ENCODE measurements at places on chromosomes 2 and 18. TPM values are rescaled to one million over a fixed set of nuclear protein-coding genes. Genes with fewer than 3 reads are reported as not detected.
A peak's percentile ranks its signal among the peaks of the same experiment; 100 is the strongest.

DNA sequence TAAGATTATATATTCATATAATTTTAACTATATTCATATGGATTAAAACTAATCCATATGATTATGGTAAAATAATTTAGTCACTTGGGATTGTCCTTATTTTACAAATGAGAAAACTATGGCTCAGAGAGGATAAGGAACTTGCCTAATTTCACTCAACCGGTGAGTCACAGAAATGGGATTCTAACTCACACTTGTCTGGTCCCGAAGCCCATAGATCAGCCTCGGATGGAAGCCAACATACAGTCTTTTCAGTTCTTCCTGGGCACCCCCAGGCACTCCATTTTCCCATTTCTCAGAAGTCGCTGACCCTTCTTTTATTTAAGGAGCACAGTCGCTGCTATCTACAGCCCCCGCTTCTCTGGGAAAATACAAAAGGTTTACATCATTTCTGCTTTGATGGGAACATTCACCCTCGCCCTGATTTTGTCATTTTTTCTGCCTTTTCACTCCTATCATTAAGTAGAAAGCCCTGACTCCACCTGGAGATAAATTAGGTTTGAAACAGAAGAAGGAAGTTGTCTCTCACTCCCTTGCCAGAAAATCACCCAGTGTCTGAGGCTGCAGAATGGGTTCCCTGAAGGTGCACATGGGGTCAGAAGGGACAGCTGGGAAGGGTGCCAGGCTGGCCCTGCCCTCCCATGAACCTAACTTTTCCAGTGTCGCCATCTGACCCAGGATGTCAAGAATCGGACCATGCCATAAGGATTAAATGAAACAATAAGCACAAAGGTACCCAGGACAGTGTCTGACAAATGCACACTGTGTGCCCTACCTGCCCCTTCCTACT lies 36.6 kb downstream of the CYP1B1 start:
- H3K27ac ChIP-seq, result no peak overlapping the region
- peaks cover 64% of the 10 kb centered on the region for H3K27me3 ChIP-seq
- no peak for DNase-seq
- no peak overlapping the region for H3K4me3 ChIP-seq
- peaks cover 9% of the 10 kb centered on the region for H3K4me1 ChIP-seq

ALKAL2 gene
- not detected for total RNA-seq

DNA sequence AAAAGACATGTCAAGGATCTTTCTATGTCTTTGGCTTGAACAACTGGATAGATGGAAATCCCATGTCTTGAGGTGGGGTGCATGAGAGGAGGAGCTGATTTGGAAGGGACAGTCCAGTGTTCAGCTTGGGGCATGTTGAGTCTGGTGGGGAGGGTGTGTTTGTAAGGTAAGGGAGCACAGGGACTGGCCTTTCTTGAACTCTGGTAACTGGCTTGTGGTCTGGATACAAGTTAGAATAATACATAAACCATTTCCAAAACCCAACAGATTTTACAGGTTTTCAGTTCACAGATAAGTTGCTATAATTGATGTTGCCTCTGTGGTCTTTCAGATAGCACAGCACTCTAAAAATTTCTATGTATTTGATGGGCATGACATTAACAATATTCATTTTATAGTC lies 24.2 kb downstream of the RHBDD1 start:
- no peak overlapping the region for H3K27ac ChIP-seq
- no peak for DNase-seq
- peaks cover 6% of the 10 kb centered on the region for H3K4me1 ChIP-seq
- peaks cover 7% of the 10 kb centered on the region for H3K36me3 ChIP-seq
- no peak overlapping the region for H3K4me3 ChIP-seq

- DNase-seq, result no peak
- H3K27ac ChIP-seq, result no peak overlapping the region
- H3K36me3 ChIP-seq, result no peaks in the 10 kb centered on the region
These were observed 425.2 kb upstream of the MEX3C start for GRCh38 chr18:51622702-51623101.

DNA sequence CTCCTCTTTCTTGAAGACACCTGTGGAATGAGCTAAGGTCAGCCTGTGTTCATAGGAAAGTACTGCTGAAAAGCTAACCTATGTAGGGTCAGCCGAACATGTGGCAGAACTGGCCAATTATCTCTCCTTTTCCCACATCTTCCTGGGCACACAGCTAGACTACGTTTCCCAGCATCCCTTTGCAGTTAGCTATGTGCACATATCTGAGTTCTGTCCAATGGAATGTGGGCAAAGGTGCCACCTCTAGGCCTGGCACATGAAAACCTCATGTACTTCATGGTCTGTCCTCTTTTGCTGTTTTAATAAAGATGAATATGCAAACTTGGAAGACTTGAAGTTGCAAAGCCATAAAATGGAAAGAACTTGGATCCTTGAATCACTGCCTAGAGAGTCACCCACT lies 352.6 kb downstream of the TNS1 start:
- no peaks in the 10 kb centered on the region for H3K27me3 ChIP-seq
- no peak overlapping the region for H3K27ac ChIP-seq
- H3K4me3 ChIP-seq, result no peak overlapping the region
- DNase-seq, result no peak

DNA sequence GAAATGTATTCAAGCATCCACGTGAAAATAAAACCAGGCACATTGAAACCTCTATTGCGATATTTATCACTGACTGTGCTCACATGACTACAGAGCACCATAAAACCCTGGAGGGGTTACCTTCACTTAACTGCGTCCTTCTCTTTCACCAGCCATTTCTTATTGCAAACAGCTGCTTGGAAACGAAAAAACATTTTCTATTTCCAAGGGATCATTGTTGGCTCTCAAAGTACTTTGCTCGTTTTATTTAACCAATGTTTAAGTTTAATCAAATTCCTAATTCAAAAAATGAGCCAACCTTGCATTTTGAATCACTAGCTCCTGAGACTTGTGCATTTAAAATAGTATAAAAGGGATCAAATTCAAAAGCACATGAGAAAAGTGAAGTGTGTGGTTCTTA lies 134.4 kb downstream of the OSR1 start:
- H3K27ac ChIP-seq, result no peak overlapping the region
- H3K27me3 ChIP-seq, result peaks cover 4% of the 10 kb centered on the region
- H3K4me3 ChIP-seq, result no peak overlapping the region

LBX2 gene
- total RNA-seq, result 2.4 TPM

DLX1 gene
- not detected for total RNA-seq

GRCh38 chr2:237432484-237433092 lies 18.6 kb upstream of the COL6A3 start:
- DNase-seq, result peak; percentile 86
- peaks cover 82% of the 10 kb centered on the region for H3K4me1 ChIP-seq
- no peaks in the 10 kb centered on the region for H3K27me3 ChIP-seq
- peaks cover 6% of the 10 kb centered on the region for H3K36me3 ChIP-seq
- peak overlapping the region; percentile 31 for H3K4me3 ChIP-seq

Measured in activated CD8-positive, alpha-beta memory T cell treated with anti-CD3 and anti-CD28 coated beads, Interleukin-2, amount 10 ng/mL, durations not matched to agents 7 days and 5 days (primary cell).